ENCODE measurements at places on chromosomes 4 and X.

- no peak for DNase-seq
Observed at GRCh38 chr4:6350646-6351045, 81.0 kb downstream of the WFS1 start.

DNA sequence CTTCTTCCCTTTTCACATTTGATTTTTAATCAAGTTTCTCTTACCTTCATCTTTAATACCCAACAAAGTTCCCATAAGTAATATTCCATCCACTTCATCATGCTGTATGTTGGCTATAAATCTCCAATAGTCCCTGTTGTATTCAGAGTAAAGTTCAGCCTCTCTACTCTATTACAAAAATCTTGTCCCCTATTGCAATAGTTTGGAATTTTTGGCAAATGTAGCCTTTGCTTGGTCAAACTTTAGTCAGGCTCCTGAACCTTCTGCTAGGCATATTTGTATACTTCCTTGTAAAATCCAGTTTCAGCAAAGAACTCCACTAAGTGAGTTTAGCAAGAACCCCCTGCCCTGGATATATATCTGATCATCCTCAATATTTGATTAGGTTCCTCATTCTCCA is 54.0 kb upstream of the PACRGL start:
- DNase-seq = no peak

GRCh38 chr4:48831532-48832030 is 693 bp downstream of the OCIAD1 start:
- DNase-seq = peak; percentile 17

DNA sequence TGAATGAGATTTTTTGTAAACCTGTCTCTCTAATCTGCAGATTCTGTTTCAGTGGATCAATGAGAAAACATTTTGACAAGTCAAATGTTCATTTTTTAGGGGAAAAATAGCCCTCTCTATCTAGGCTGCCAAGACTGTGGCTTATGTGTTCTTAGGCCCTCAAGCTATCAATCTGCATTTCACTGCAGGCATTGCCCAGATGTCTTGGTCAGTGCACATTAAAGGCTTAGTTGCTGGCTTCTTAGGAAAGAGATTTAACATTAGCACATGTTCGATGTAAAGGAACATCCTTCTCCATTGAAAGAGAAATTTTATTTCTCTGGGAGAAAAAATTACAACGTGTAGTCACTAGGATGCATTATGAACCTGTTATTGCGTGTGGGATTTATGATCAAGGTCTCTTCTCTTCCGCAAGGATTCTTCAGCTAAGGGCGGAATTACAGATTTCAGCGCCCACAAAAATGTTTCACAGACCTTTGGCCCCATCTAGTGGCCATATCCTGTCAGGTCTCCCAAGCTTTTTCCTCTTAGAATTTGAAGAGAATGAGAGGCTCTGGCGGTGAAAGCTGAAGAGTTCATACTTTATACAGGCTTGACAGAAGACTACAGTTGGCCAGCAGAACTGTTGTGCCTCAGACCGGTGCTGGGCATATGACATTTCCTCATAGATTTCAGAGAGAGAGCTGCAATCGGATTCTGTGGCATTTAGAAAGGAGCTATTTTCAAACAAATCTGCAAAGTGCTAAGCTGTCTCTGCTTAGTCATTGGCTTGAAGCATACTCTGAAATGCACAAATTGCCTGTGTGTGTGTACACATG is 144.6 kb upstream of the NOCT start:
- DNase-seq = peak; percentile 45

GRCh38 chr4:2810388-2810787 is 17.5 kb downstream of the SH3BP2 start:
- DNase-seq = no peak

- DNase-seq = no peak
Observed at GRCh38 chr4:142886566-142886965, 40.5 kb upstream of the INPP4B start.

DNA sequence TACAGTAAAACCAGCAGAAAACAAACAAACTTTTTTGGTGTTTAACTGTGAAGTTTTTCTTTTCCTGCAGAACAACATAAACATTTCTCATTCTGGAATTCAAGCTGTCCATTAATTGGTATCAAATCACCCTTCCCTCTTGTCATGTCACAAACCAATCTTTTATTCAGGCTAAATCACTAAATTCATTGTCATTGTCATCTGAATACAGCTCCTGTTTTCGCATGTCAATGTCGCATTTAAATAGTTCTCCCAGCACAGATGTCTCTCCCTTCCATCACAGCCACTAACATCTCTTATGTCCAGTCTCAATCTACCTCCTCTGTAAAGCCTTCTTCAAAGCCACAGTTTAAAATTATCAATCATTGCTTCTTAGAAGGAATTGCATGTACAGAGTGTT is 192.1 kb upstream of the PCDH10 start:
- DNase-seq = no peak

DNA sequence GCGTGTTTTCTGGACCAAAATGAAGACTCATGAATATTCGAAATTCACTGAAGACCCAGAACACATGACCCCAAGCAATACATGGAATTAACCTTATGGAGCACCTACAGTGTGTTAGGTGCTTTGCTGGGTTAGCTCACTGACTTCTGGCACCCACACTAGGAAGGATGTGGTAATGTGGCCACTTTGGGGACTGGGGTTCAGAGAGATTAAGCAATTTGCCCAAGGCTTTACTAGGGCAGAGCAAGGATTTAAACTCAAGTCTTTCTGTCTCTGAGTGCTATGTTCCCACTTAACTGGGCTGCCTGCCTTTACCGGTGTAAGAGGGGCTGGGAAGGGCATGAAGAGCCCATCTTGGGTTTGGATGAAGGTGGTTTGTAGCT is 162.0 kb upstream of the ATP6AP2 start:
- no peak for DNase-seq

DNA sequence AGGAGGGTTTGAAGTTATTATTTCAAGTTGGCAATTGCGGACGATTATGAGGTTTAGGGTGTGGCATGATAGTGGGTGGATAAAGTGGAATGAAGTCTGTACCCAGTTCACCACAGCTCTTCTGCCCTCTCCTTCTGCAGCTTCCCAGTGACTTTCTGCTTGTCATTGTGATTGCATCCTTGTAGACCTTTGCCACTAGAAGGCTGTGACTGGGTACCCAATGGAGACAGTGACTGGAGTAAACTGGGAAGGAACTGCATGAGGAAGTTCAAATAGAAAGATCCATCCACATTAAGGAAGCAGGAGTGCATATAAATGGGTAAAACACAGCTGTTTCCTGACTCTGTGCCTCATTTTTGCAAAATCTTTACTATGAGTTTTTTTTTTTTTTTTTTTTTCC is 53.5 kb upstream of the SPANXN3 start:
- DNase-seq = no peak

Data from HS-27A (cell line).